ENCODE measurements at places on chromosomes 3 and 15.

GRCh38 chr3:128614076-128614475 is 36.5 kb downstream of the RPN1 start:
- no peak for DNase-seq

DNA sequence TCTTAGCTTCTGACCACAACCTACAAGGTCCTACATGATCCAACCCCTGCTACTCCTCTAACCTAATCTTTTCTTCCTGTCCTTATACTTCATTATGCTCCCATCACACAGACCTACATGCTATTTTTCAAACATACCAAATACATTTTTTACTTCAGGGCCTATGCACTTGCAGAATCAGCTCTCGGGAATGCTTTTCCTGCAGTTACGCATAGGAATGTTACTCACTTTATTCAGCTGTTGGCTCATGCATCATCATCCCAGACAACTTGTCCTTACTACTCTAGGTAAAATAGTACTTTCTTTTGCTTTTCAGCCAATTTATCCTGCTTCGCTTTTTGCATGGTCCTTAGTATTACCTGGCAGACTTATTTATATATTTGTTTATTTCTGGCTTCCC is 105.6 kb downstream of the OXSM start:
- no peak for DNase-seq

- no peak for DNase-seq
These were observed 142.0 kb upstream of the CBLB start for GRCh38 chr3:106010829-106011228.

DNA sequence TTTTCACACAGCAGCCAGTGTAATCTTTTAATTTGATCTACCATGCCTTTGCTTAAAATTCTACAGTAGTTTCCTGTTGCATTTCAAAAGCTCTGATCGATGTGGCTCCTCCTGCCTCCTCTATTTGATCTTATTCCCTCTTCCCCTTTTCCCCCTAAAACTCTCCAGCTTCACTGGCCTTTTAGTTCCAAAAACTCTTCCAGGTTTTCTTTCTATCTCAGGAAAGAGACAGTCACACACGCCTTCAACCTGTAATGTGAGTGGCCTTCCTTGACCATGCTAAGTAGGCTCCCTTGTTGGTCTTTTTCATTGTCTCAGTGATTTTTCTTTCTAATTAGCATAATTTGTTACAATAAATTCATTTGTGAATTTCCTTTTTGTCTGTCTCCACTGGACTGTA is 985 bp downstream of the TEX9 start:
- DNase-seq = no peak

DNA sequence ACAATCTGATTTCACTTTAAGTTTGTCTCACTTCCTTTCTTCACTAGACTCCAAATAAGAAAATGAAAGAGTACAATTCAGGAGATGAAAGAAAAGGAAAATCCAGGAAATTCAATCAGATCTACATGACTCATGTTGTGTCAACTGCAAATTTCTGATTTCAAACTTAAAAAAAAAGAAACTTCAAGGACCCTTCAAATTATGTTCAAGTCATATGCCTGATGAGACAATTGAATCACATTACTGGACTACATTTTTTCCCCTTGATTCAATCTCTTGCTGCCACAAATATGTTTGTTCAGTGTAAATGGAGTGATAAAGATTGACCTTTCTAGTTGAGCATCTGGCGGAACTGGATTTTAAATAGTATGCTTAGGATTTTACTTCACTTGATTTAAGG is 37.4 kb downstream of the FRMD5 start:
- no peak for DNase-seq

Measured in sciatic nerve (tissue), 2 donors.